Fibroblast of skin of right quadriceps (primary cell): ENCODE measurements at places on chromosomes 6 and 20.

GRCh38 chr6:95848717-95849116 lies 167.1 kb upstream of the FUT9 start:
- no peak for DNase-seq

- peak; percentile 54 for DNase-seq
These were observed 31.6 kb upstream of the SLC32A1 start for GRCh38 chr20:38692436-38693411.

GRCh38 chr6:19841181-19841580 lies 4.0 kb downstream of the ID4 start:
- DNase-seq, result no peak

- no peak for DNase-seq
These were observed 95.4 kb upstream of the TENT5A start for GRCh38 chr6:81847866-81848265.

DNA sequence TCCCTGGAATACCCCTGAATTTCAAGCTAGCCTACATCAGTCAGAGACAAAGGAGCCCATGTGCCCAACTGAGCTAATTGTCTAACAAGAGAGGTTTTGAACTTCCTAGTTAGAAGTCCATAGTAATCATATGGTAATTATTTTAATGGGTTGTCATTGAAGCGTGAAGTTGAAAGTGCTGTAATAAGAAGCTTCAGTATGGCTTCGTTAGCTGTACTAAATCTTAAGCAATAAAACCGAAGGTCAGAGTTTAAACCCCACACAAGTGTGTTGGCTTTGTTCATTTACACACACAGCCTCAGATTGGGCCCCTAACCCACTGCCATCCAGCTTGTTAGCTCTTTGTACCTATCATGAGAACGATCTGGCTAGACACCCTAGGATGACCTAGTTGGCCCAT lies 195.6 kb upstream of the RIN2 start:
- no peak for DNase-seq

DNA sequence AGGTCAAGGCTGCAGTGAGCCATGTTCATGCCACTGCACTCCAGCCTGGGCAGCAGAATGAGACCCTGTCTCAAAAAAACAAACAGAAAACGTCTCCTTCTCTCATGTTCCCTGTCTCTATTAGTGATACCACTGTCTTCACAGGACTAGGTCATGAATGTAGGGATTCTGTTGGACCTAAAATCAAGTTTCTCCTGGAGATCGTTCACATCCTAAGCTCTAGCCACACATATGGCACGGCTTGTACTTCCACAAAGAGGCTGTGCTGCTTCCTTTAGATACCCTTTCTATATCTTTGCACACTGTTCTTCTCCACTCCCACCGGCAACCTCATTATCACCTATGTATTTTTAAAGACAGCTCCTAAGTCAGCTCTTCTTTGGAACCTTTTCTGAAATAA lies 96.5 kb downstream of the ADGRG6 start:
- no peak for DNase-seq

- peak; percentile 62 for DNase-seq
These were observed 131.6 kb upstream of the TOP1 start for GRCh38 chr20:40896814-40897700.
